Thymus (tissue), 14 donors: ENCODE measurements at places on chromosomes 1 and 21.

DNA sequence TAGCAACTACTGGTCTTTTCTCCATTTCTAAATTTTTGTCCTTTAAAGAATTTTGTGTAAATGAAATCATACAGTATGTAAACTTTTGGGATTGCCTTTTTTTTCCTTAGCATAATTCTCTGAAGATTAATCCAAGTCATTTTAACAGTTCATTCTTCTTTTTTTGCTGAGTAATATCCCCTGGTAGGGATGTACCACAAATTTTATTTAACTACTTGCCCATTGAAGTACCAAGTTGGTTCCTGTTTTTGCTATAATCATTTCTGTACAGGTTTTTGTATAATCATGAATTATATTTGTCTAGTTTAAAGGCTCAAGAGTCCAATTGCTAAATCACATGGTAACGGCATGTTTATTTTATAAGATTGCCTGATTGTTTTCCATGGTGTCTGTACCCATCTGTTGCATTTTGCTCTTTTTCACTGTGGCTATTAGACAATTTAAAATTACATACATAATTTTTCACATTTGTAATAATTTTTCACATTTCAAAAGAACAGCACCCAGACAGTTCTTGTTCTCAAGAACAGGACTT lies 891.1 kb downstream of the USP25 start:
- DNase-seq, result no peak

GRCh38 chr1:159937054-159937750 lies 8.2 kb downstream of the IGSF9 start:
- no peak for DNase-seq

DNA sequence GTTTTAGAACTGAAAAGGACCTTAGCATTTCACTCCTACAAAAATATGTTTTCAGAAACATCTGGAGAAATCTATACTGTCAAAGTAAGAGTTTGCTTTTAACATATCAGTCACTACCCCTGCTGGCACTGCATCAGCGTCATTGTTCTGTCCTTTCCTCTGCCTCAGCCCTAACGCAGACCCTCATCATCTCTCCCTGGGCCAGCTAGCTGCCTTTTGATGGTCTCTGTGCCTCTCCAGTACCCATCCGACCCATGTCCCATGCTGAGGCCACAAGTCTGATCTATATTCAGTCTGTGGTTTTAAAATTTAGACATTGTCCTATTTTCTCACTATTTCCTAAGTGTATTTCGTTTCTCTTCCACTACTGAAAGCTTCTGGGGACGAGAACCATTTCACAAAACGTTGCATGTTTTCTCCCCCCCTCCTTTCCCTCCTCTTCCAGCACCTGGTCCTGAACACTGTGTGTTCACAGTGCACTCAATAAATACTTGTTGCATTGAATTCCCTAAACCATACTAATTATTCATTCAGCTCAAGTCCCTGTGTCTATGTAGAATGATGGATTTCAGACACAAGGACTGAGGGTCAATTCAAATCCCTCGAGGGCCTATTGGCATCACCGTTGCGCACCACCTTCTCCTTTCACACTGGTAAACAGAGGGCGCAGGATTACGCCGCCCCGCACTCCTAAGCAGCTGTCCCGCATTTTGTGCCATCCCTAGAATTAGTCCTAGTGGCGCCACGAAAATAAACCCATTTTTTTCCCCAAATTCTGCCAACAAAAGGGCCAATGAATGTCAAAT lies 53.4 kb downstream of the CD2 start:
- DNase-seq, result no peak

DNA sequence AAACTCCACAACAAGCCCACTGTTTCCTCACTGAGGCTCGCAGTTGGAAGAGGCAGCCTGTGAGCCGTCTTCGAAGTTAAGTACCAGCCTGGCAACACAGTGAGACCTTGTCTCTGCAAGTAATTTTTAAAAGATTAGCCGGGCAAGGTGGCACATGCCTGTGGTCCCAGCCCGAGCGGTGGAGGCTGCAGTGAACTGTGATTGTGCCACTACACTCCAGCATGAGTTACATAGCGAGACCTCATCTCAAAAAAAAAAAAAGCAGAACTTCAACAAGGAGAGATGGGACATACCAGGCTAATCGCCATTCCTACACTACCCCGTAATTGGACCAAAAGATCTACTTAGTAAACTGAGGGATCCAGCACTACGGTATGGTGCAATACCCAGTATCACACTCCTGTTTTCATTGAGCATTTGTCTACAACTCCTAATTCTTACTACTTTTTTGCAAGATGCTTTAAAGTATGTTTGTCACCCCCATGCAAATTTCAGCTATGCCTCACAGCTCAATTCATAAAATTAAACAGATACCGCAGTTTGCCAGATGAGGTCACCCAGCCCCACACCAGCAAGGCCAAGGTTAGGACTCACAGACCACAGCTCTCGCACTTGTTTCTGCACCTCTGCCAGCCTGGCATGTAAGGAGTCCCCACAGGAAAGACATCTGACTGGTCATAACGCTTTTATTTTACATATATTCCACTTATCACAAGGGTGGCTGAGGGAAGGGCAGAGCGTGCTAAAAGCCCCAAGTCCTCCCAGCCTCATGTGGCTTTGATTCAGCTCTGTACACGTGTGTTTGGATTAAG lies 21.0 kb downstream of the SDE2 start:
- no peak for DNase-seq

GRCh38 chr1:113980110-113980509 lies 836 bp downstream of the OLFML3 start:
- no peak for DNase-seq

DNA sequence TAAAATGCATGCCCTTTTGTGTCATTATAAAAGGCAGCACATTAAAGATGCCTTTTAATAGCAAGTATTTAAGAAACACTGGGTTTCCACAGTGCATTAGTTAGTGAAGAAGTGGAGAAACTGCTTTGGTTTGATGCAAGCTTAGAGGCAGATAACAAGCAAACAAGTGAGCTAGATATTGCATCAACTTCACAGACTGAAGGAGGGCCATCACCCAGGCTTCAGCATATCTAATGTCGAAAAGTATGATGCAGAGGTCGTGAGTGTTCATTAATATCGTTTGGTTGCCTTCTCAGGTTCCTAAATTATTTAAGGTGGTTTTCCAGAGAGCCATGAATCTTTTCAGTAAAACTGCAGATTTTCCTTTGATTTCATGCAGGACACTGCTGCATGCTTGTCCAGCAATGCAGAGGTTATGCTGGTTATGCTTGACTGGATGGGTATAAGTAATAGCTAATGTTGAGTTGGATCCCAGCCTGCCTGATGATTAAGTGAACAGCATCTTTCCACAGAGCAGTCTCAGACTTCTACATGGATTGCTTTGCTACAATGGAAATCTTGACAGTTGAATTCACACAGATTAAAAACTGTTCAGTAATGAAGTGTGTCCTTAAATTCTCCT lies 69.7 kb upstream of the IPO9 start:
- no peak for DNase-seq

- DNase-seq, result no peak
Observed at GRCh38 chr1:207308451-207309190, 12.9 kb upstream of the CD55 start.

- DNase-seq, result no peak
Observed at GRCh38 chr1:244710474-244711062, 57.6 kb downstream of the DESI2 start.

DNA sequence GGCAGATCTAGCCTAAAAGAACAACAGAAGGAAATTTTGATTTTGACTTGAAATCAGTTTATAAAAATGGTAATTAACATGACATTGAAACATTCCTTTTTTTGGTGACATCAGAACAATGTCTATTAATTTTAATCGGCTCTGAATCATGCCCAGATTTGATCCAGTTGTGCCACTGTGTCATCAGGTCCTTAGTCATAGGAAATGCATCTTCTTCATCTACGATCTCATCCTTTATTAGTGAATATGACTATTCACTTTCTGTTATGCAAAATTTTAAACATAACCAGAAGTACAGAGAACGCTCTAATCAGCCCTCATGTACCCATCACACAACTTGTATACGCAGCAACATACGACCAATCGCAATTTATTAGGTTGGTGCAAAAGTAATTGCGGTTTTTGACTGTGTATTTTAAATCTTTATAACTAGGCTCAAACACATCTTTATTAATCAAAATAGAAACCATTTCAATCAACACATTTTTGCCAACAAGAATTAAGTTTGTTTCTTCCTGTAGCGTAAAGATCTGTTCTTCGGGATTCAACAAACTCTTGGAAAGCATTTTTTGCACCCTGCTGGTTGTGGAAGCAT lies 40.3 kb upstream of the TLR5 start:
- DNase-seq, result no peak

DNA sequence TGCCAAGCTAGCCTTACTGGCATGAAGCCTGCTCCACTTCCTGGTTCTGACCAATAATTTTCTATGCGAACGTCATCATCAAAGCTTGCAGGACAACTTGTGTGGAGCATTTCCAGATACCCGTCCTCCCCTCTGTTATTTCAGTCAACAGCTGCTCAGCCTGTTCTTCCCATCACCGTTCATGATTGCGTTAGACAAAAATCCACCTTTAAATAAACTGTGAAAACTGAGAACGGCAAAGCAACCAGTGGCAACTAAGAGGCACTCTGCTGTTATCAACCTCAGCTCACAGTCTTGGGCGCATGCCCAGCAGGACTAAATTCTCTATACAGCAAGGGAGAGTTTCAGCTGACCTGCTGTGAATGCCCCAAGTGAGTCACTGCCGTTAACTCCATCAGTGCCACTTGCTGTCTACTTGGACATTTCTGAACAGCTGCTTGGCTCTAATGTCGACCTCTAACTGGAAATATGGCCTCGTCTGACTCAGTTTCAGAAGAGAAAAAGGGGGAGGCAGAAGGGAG lies 207.4 kb upstream of the RUNX1 start:
- DNase-seq, result no peak

DNA sequence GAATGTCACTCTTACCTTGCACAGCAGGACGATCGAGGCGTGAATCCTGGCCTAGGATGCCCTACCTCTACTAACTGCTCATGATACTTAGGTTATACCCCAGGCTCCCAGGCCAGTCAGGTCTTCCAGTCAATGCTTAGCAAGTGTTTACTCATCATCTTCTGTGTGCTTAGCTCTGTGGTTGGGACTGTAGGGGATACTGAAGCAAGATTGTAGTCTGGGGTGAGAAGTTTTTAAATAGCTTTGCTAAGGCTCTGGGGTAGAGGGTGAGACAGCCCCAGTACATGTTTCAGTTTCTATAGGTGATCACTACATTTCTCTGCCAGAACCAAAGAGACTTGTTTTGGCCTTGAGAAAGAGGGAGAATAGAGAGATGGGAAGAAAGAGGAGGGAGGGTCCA lies 250.8 kb upstream of the KIAA0040 start:
- no peak for DNase-seq

DNA sequence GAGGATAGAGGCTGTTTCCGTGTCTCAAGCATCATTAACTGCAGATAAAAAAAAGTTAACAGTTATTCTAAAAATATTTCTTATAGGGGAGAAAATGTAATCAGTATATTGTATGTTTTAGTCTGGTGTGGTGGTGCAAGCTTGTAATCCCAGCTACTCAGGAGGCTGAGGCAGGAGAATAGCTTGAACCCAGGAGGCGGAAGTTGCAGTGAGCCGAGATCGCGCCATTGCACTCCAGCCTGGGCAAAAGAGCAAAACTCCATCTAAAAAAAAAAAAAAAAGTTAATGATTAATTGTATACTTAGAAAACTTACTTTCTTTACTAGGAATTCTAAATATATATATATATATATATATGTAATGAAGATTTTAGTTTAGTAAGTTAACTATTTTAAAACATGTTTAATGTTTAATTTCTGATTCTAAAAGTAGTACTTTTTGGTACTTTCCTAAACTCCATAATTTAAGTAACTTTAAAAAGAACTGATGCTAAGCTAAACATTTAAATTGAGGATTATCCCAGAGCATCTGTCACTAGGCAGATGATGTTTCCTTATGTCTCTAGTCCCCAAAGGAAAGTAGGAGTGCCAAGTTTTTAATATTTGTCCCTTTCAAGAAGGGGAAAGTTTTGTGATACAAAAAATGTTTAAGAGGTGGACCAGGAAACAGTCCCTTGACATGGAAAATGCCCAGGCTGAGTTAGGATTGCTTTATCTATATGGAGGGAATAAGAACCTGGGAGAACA lies 66.3 kb downstream of the DYRK1A start:
- DNase-seq, result no peak

GRCh38 chr1:45299981-45300668 lies 26.6 kb upstream of the HPDL start:
- DNase-seq, result peak; percentile 59

DNA sequence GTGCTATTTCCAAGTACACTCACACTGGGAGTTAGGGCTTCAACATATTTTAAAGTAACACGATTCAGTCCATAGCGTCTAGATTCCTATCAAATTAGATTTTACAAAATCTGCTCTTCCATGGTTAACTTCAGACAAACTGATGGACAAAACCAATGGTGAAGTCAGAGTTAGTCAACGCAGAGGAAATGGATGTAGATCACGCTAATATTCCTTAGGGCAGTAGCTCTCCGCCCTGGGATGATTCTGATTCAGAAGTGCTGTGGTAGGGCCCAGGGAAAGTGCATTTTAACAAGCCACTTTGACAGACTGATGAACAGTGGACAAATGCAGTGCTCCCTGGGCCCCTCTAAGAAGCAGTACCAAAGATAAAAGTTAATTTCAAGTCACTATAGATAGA lies 83.2 kb downstream of the HIVEP3 start:
- DNase-seq, result no peak

- DNase-seq, result no peak
Observed at GRCh38 chr1:168514455-168514854, 29.3 kb downstream of the XCL2 start.

DNA sequence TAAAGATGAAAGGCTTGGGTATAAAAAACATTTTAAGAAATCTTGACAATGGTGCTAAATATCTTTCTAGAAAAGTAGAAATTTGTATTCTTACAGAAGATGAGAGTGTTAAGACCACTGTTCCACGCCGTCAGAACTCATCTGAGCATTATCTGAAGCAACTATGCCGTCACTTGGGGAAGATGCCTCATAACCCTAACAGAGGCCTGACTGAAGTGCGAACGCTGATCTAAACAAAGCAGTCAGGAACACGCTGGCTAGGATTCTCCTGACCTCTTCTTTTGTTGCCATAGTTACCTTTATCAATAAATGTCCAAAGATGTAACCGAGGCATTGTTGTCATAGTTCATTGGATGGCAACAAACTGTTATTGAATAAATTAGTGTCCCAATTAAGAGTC lies 612.4 kb downstream of the LTN1 start:
- DNase-seq, result no peak

DNA sequence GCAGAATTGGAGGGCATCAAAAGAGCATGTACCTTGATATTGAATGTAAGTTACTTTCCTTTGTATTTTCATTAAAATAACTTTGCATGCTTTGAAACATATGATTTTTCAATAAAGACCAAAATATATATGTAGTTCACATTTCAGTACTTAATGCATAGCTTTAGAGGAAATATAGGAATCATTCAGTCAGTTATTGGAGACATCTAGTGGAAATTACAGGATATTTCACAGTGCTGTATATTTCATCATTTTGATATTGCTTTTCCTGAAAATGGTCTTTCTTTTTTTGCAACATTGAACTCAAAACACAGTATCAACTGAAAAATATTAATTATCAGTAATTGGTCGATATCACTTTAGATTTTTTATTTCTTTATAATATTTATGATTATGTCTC lies 375.8 kb downstream of the NCAM2 start:
- no peak for DNase-seq

GRCh38 chr1:112700290-112701226 lies 6.4 kb downstream of the RHOC start:
- DNase-seq, result no peak

GRCh38 chr1:228913626-228914414 lies 178.5 kb downstream of the RHOU start:
- no peak for DNase-seq

GRCh38 chr1:78250201-78250600 lies 204.4 kb downstream of the GIPC2 start:
- no peak for DNase-seq

GRCh38 chr1:28190996-28191645 lies 14.6 kb upstream of the PTAFR start:
- DNase-seq, result no peak
